ENCODE measurements at places on chromosomes 13 and 19. TPM values are rescaled to one million over a fixed set of nuclear protein-coding genes. Genes with fewer than 3 reads are reported as not detected.

- H3K4me1 ChIP-seq, result no peaks in the 10 kb centered on the region
- no peaks in the 10 kb centered on the region for H3K27me3 ChIP-seq
- DNase-seq, result no peak
- no peak overlapping the region for H3K27ac ChIP-seq
These were observed 26.9 kb downstream of the SIPA1L3 start for GRCh38 chr19:37933937-37934358.

- no peak overlapping the region for H3K4me3 ChIP-seq
- DNase-seq, result no peak
- peaks cover 3% of the 10 kb centered on the region for H3K36me3 ChIP-seq
- H3K27ac ChIP-seq, result no peak overlapping the region
- H3K27me3 ChIP-seq, result no peaks in the 10 kb centered on the region
- H3K4me1 ChIP-seq, result peaks cover 10% of the 10 kb centered on the region
These were observed 12.0 kb downstream of the NAXD start for GRCh38 chr13:110627351-110627750.

The DPY19L3 gene
- total RNA-seq, result 62.7 TPM

- H3K27ac ChIP-seq, result no peak overlapping the region
- no peak for DNase-seq
These were observed 8.8 kb upstream of the OXGR1 start for GRCh38 chr13:97003071-97003470.

- no peaks in the 10 kb centered on the region for H3K36me3 ChIP-seq
- no peaks in the 10 kb centered on the region for H3K27me3 ChIP-seq
- no peak for DNase-seq
- peaks cover 77% of the 10 kb centered on the region for H3K4me1 ChIP-seq
These were observed 106.1 kb downstream of the ZIC5 start for GRCh38 chr13:99865420-99865930.

- no peaks in the 10 kb centered on the region for H3K4me1 ChIP-seq
- no peaks in the 10 kb centered on the region for H3K27me3 ChIP-seq
- no peak overlapping the region for H3K4me3 ChIP-seq
- no peak overlapping the region for H3K27ac ChIP-seq
- H3K36me3 ChIP-seq, result no peaks in the 10 kb centered on the region
These were observed 7.6 kb upstream of the MLLT1 start for GRCh38 chr19:6287269-6287885.

The ERFL gene
- total RNA-seq, result 0.95 TPM

The ZNF816 gene
- 6.4 TPM for total RNA-seq
